Breast epithelium (tissue), 4 donors: ENCODE measurements at places on chromosomes 2 and 18.
A peak's percentile ranks its signal among the peaks of the same experiment; 100 is the strongest.

DNA sequence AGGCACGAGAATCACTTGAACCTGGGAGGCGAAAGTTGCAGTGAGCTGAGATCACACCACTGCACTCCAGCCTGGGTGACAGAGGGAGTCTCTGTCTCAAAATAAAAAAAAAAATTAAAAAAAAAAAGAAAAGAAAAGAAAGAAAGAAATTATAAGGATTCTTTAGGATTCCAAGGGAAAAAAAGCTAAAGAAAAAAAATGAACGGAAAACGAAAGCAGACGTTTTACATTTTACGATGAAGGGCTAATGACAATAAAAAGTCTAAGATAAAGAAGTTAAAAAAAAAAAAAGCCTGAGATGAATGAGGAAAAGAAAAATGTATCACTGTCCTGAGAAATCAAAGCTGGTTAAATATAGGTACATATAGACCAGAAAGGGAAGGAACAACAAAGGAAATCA is 58.5 kb downstream of the SOS1 start:
- no peak for DNase-seq
- no peak overlapping the region for H3K4me3 ChIP-seq
- H3K27ac ChIP-seq: no peak overlapping the region

DNA sequence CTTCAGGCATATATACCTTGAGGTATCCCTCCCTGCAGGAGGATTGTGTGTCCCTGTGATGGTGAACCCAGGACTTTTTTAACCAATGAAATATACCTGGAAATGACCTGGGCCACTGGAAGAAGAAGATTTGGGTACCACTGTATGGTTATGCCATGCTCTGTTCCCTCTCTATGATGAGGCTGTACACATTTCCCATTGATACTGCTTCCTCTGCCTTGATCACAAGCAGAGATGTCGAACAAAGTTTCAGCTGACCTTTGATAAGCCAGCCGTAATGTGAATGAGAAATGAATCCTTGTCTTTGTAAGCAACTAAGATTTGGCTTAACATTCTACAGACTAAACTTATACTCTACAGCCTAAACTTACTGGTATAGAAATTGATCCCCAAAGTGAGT is 78.4 kb upstream of the SPOPL start:
- no peaks in the 10 kb centered on the region for H3K27me3 ChIP-seq
- no peaks in the 10 kb centered on the region for H3K4me1 ChIP-seq
- H3K27ac ChIP-seq: no peak overlapping the region
- no peak for DNase-seq
- no peak overlapping the region for H3K4me3 ChIP-seq
- no peaks in the 10 kb centered on the region for H3K36me3 ChIP-seq

GRCh38 chr2:7265286-7265685 is 348.1 kb downstream of the RNF144A start:
- H3K4me3 ChIP-seq: no peak overlapping the region
- no peak for DNase-seq
- no peaks in the 10 kb centered on the region for H3K36me3 ChIP-seq
- no peak overlapping the region for H3K27ac ChIP-seq
- no peaks in the 10 kb centered on the region for H3K4me1 ChIP-seq

DNA sequence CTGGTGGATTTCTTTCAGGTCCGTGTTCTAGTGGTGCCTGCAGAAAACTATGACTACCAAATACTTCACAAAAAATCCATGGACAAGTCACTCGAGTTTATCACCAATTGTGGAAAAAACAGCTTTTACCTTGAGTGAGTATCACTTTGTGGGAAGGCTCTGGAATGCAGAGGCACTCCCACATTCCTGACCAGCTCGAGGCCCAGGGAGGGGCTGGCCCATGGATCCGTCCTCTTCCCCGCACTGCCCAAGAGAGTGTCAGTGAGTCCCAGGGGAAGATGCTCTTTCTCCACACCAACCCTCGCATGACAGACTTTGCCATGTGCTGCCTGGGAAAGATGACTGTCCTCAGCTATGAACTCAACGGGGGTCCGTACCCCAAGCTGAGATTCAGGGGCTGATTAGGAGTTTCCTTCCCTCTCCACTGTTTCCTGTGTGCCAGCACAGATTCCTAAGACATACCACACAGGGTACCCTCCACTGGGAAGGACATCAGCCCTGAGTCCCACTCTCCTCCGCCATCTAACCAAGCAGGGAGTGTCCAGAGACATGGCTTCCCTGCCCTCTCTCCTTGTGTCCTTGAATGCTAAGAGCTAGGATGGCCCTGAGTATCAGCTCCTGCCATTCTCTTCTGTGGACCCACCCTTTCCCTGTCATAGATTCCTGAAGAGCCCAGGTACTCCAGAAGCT is 155.9 kb downstream of the LAMA3 start:
- H3K27ac ChIP-seq: no peak overlapping the region
- no peaks in the 10 kb centered on the region for H3K36me3 ChIP-seq
- no peaks in the 10 kb centered on the region for H3K27me3 ChIP-seq
- H3K4me1 ChIP-seq: no peaks in the 10 kb centered on the region
- DNase-seq: peak; percentile 49

GRCh38 chr2:21535826-21536225 is 412.1 kb downstream of the TDRD15 start:
- DNase-seq: no peak
- H3K27me3 ChIP-seq: no peaks in the 10 kb centered on the region
- no peak overlapping the region for H3K4me3 ChIP-seq
- no peaks in the 10 kb centered on the region for H3K36me3 ChIP-seq

- no peak for DNase-seq
- no peak overlapping the region for H3K4me3 ChIP-seq
- H3K36me3 ChIP-seq: no peaks in the 10 kb centered on the region
- H3K4me1 ChIP-seq: no peaks in the 10 kb centered on the region
- H3K27ac ChIP-seq: no peak overlapping the region
- H3K27me3 ChIP-seq: no peaks in the 10 kb centered on the region
These were observed 216.2 kb upstream of the ST6GAL2 start for GRCh38 chr2:107102176-107102575.

DNA sequence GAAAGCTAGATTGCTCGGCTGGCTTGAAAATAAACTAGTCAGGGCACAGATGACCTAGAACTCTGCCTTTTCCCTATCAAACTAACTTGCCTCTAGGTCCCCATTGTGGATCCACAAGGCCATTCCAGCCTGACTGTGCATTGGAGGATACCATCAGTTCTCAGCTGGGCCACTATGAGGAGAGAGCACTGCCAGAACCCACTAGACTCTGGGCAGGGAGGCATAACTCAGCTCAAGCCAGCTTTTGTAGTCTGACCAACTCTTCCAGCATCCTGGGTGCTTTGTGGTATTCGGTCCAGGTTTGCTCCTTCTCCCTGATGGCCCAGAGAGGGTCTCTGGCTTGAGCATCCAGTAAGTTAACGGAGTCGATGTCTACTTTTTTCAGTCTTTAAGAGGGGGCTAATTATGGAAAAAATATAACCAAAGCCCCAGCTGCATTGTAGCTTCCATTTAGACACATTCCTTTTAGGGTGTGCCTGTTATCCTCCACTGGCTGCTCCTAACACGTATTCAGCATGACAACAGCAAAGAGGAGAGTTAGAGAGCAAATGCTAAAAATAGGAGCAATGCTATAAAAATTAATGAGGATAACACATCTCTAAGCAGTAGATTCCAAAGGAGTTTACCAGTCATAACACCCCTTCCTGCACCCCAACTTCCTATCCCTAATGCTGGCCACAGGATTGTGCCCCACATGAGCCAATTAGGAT is 15.2 kb downstream of the GKN2 start:
- H3K27ac ChIP-seq: no peak overlapping the region
- H3K27me3 ChIP-seq: no peaks in the 10 kb centered on the region
- no peak for DNase-seq
- no peaks in the 10 kb centered on the region for H3K36me3 ChIP-seq

DNA sequence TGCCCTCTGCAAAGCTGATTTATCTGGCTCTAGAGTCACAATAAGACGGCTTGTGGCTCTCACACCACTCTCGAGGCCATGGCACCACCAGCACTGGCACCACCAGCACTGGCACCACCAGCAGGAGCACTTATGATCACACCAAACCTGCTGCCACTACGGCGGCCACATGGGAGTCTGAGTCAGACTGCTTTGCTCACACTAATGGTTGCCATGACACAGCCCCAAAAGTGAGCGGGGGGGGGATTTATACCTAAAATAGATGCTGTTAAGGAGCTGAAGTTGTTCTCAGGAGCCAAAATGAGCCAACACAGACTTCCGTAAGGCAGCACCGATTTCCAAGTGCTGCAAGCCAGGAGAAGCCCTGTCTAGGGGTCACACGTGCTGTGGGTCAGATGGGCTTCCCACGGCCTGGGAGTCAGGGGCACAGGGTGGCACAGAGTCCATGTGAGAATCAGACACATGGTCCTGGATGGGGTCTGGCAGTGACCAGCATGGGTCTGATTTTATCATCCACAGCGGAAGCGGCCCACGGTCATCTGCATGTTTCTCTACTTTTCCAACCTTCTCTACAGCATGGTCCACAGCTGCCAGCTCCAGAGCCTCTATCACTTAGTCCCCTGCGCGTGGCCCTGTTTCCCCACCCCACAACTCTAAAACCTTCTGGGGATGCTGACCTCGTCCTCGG is 16.7 kb downstream of the DNMT3A start:
- H3K4me3 ChIP-seq: no peak overlapping the region
- H3K4me1 ChIP-seq: no peaks in the 10 kb centered on the region
- DNase-seq: no peak
- H3K27ac ChIP-seq: peak overlapping the region; percentile 51
- no peaks in the 10 kb centered on the region for H3K36me3 ChIP-seq

- no peaks in the 10 kb centered on the region for H3K4me1 ChIP-seq
- H3K36me3 ChIP-seq: no peaks in the 10 kb centered on the region
- no peak overlapping the region for H3K4me3 ChIP-seq
- H3K27ac ChIP-seq: no peak overlapping the region
- DNase-seq: no peak
These were observed 18.3 kb upstream of the BMP10 start for GRCh38 chr2:68889500-68889899.

DNA sequence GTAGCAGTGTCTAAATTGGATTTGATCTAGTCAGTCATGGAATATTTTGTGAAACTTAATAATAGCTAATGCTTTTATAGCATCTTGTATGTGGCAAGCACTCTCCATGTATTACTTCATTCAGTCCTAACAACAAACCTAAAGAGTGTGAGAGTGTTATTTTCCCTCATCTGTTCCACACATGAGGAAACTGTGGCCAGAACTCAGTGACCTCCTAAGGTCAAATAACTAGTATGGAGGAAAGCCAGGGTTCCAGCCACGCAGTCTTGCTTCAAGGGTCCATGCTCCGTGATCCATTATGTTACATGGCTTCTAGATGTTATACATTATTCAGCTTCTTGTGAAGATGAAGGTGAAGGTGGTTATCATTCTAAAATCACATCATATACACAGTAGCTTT is 45.5 kb downstream of the TWSG1 start:
- H3K4me3 ChIP-seq: no peak overlapping the region
- no peaks in the 10 kb centered on the region for H3K4me1 ChIP-seq
- no peak for DNase-seq
- no peaks in the 10 kb centered on the region for H3K36me3 ChIP-seq

DNA sequence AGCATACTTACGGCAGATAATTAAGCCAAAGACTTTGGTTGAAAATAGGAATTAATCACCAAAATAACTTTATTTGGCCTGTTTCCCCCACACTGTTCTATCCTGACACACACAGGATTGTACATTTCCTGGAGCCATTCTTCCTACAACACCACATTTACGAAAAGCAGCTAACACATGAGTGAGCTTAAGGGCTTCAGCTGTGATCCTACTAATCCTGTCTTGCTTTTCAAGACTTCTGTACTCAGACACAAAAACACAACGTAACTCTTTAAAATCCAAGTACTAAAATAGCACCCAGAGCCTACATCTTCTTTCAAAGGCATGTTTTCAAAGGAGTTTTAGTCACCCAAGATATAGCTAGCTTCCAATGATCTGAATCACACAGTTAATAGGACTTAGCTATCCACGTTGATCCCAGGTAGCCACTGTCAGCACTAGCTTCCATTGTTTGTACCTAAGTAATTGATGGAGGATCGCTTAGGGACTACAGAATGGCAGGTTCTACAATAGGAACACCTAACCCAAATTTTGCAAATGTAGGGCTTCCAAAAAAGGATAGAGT is 42.8 kb upstream of the TTC39C start:
- no peaks in the 10 kb centered on the region for H3K36me3 ChIP-seq
- no peak for DNase-seq
- no peak overlapping the region for H3K27ac ChIP-seq
- no peaks in the 10 kb centered on the region for H3K4me1 ChIP-seq

- H3K27me3 ChIP-seq: no peaks in the 10 kb centered on the region
- H3K27ac ChIP-seq: no peak overlapping the region
- no peak for DNase-seq
- H3K36me3 ChIP-seq: no peaks in the 10 kb centered on the region
- H3K4me1 ChIP-seq: no peaks in the 10 kb centered on the region
These were observed 285.6 kb upstream of the ACVR2A start for GRCh38 chr2:147559070-147559725.

DNA sequence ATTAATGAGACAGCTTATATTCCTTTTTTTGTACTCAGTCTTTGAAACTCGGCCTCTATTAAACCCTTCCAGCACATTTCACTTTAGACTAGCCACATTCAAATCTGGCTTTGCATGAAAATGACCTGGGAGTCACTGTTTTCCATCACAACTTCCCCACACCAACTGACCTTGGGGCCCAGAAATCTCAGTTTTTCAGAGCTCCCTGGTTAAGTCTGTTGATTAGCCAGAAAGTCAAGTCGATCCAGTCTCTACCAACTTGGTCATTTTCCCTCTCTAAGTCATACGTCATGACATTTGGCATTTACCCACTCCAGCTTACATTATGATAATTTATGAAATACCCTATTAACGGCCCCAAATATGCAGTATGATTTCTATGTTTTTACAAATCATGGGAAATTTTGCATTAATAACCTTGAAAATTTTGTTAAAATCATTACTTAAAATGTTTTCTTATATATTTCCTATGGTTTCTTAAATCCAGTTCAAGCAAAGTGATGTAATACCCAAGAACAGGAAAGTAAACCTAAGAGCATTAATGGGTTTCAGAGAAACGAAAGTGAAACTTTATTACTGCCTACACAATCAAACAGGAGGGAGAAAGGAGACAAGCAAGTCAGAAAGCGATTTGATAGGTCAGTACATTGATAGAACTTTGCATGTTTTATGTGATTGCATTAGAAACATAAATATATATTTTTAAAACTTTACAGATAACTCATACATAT is 77.1 kb downstream of the SPATS2L start:
- no peaks in the 10 kb centered on the region for H3K36me3 ChIP-seq
- DNase-seq: no peak
- peak overlapping the region; percentile 18 for H3K27ac ChIP-seq
- H3K4me1 ChIP-seq: peaks cover 8% of the 10 kb centered on the region
- H3K27me3 ChIP-seq: no peaks in the 10 kb centered on the region

GRCh38 chr2:33320573-33320972 is 155.9 kb upstream of the RASGRP3 start:
- no peaks in the 10 kb centered on the region for H3K27me3 ChIP-seq
- no peaks in the 10 kb centered on the region for H3K36me3 ChIP-seq
- no peak for DNase-seq
- H3K27ac ChIP-seq: no peak overlapping the region

DNA sequence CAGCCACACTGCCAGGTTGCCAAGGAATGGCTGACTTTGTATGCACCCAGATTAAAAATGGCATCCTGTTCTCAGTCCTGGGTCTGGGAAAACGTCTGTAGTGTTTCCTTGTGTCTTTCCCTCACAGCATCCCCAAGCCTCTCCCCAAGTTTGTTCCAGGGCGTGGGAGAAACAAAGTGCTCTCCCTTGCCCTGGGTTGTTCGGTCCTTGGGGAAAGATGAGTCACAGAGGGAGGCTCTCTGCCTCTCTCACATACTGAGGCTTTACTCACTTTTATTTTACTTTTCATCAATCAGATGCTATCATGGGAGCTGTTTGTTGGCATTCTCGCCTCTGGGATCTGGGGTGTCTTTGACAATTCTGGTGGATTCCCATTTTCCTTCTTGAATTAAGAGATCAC is 492.3 kb downstream of the XIRP2 start:
- H3K27me3 ChIP-seq: no peaks in the 10 kb centered on the region
- H3K4me1 ChIP-seq: no peaks in the 10 kb centered on the region
- H3K4me3 ChIP-seq: no peak overlapping the region
- no peaks in the 10 kb centered on the region for H3K36me3 ChIP-seq
